HT-29 (cell line): ENCODE measurements at places on chromosomes 16 and 17. TPM values are rescaled to one million over a fixed set of nuclear protein-coding genes. Genes with fewer than 3 reads are reported as not detected.

Gene FBXO39
- total RNA-seq, result not detected in 2 replicates

Gene HS3ST4
- total RNA-seq, result not detected in 2 replicates

DNA sequence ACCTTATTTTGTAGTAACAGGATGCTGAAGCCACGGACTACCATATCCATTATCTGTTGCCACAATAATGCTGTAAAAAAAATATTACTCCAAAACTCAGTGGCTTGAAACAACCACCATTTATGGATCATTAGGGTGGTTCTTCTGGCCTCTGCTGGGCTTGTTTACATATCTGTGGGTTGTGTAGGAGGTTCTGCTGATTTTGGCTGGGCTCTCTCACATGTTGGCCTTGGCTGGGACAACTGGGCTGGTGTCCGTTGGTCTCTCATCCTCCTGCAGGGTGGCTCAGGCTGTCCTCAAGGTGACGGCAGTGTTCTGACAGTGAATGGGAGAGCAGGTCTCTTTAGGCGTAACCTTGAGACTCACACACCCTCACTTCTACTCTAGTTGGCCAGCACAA, 76.0 kb downstream of the GPR139 start:
- DNase-seq, result no peak

DNA sequence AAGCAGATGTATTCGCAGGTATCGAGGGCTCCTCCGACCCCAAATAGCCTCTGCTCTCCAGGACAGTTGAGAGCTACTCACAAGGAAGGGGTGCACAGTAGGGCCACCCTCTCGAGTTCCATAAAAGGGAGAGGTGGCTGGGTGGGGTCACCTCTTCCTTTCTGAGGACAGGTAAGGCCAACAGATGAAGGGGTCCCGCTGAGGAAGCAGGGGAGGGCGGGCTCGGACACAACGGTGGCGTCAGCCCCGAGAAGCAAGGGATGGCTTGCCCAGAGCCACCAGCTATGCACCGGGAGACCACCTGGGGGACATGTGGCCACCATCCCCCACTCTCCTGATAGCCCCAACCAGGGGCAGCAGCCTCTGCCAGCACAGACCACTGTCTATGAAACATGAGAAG, 15.1 kb upstream of the CYTH1 start:
- no peak for DNase-seq

GRCh38 chr17:32361270-32361669, 11.3 kb downstream of the ZNF207 start:
- DNase-seq, result no peak
